ENCODE measurements at places on chromosomes 4 and X.

GRCh38 chr4:335515-335914 lies 2.1 kb upstream of the ZNF141 start:
- no peak for DNase-seq

DNA sequence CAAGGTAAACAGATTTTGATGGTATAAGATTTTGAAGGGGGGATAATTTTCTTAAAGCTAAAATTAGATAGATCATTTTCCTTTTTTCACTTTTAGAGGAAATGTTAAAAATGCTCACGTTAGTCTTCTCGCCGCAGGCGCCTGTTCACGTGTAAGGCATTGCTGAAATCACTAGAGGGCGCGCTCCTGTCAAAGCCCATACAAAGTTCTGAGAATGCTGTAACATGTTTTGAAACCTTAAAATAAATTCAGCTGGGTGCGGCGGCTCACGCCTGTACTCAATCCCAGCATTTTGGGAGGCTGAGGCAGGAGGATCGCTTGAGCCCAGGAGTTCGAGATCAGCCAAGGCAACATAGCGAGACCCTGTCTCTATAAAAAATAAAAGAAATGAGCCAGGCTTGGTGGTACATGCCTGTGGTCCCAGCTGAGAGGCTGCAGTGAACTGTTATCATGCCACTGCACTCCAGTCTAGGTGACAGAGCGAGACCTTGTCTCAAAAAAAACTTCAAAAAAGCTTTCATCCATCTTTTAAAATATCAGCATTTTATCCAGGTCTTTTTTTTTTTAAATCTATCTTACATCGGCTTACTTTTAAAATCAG lies 138.0 kb downstream of the RBMX2 start:
- peak; percentile 17 for DNase-seq

DNA sequence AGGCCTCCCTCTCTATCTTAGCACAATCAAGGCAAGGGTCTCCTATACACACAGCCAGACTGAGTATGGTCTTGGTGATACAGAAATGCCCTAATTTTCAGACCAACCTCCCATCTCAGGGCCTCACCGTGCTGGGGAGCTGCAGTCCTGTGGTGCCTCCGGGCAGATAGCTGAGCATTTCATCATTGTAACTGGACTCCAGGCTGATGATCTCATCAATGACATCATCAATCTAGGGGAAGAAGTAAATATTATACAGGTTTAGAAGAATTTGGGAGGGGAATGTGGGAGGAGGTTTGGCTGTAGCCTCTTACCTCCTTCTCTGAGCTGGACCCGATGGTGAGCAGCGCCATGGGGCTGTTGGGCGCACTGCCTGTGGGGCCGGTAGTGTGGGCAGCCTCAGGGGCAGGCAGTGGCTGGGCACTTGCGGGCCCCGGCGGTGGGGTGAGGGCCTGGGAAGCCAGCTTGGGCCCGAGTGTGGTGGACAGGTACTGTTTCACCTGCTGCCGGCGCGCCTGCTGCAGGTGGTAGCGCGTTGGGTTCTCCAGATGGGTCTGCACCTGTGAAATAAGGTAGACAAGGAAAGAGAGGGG lies 5.2 kb downstream of the TFE3 start:
- DNase-seq = no peak

DNA sequence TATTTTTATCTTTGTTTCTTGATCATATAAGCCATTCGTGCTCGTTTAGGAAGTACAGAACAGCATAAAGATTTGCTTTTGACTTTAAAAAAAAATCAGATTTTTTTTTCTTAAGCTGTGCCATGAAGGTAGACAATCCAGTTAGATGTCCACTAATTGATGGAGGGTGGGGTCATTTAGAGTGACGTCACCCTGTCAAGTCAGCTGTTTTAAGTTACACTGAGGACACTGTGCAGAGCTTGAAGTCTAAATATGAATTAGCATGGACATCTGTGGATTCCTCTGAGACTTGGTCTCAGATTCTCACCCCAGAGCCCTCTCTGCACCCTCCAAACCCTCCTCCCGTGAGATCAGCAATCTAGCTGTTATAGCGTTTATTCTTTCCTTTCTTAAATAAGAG lies 63.9 kb downstream of the ENPP6 start:
- no peak for DNase-seq

- no peak for DNase-seq
These were observed 192.7 kb downstream of the RCHY1 start for GRCh38 chr4:75321484-75321883.

DNA sequence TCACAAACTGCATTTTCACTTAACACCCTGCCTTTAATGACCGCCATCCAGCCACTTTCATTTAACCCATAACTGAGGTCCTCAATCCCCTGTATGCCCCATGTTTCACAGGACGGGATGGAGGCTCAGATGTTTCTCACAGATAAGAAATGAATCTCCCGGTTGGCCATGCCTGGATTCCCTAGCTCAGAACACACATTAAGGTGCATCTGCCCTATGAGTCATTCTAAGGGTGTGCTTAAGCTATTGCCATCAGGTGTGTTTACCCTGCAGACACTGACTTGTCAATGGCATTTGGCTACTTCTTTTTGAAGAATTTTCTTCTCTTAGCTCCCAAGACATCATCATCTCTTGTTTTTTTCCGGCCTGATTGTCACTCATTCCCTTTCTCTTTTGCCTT lies 222.6 kb upstream of the SMIM31 start:
- DNase-seq = no peak

- no peak for DNase-seq
These were observed 32.4 kb downstream of the PPM1K start for GRCh38 chr4:88251924-88252323.

DNA sequence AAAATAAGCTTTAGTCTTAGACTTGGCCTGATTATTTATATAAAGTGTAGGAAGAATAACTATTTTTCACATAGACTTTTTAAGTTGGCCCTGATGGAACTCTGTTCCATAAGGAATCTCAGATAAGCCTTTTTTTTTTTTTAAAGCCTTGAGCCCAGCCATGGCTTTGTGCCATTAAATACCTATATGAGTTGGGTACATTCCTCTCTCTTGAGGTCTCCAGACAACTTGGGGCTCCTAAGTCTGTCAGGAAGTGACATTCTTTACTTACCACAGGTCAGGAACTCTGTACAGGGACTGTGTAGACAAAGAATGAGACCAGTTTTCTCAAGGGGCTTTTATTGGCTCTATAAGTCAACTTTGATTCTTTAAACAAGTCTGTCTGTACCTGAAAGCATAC lies 27.1 kb upstream of the IGFBP7 start:
- no peak for DNase-seq

GRCh38 chr4:162582180-162582579 lies 418.4 kb upstream of the FSTL5 start:
- no peak for DNase-seq

DNA sequence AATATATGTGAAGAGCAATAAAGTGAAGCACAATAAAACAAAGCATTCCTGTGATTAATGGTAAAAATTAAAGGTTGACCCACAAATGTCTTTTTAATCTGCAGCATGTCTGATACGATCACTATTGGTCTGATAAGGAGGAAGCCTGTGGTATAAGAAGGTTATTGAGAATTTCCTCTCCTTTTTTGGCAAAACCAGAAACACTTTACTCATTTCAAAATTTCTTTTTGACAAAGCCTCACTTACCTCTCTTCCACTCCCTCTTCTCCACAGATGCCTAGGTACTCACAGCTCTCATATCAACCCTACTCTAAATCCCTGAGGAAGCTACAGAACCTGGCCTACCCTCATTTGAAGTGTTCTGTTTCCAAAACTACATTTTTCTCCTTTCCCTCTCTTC lies 56.1 kb downstream of the TSPAN5 start:
- DNase-seq = no peak

DNA sequence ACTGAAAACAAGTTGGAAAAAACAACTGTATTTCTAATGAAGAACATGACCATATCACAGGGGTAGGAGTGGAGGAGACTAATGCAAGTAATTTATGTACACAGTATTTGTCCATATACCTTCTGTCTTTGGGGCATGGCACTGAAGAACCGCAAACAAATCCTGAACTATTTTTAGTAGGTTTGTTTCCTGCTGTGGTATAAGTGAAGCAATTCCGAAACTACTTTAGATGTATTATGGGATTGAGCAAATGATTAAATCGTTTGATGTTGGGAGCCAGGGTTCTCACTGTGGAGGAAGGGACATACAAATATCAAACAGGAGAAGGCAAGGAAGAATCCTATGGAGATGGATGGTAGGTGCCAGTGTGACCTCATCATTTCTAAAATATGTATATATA lies 18.9 kb upstream of the SH3KBP1 start:
- no peak for DNase-seq

- DNase-seq = no peak
These were observed 282.9 kb downstream of the ZNF674 start for GRCh38 chrX:46262304-46262703.

DNA sequence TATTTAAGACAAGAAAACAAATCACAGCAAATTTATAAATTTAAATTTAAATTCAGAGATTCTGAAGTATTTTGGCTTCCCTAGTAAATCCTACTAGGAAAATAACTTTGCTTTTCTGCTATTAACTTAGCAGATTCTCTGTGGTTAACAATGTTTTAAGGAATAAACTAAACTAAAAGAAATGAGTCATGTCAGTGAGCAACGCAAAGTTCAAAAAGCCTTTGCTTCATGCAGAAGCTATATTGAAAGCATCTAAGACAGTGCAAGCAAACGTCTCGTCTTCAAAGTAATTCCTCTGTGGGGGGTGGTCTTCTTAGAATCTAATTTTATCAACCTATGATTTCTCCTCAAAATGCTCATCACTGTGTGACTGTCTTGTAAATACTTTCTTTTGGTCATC lies 30.1 kb downstream of the GABRB1 start:
- DNase-seq = no peak

GRCh38 chr4:75385106-75385505 lies 129.1 kb downstream of the RCHY1 start:
- DNase-seq = no peak

DNA sequence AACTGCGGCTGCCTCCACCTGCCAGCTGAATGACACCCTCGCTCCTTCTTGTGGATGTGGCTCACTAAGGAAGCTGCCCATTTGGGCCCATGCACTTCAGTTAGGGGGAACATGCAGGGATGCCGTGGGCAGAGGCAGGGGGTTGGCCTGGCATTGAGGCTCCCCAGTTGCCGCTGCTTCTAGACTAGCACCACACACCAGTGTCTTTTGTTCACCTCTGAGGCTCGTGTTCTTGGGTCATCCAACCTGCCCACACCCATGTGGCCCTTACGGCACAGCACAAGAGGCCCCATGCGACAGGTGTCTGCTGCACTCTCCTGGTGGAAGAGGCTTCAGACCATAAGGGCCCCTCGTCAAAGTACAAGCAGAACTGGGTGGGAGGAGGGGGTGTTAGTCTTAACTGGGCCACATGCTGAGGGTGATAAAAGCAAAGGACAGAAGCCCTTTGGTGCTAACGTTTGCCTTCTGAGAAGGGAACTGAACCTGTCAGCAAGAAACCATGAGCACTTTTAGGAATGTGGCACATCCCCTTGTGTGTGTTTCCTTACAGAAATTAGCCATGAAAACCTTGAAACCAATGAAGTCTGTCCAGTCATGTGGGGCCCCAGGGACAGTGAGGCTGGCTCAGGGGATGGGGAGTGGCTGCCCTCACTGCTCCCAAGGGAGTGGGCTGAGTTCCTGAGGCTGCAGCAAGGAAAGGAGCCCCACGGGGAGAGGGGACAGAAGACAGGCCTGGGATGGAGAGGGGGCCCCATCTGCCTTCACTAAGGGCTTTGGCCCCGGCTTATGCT lies 39.2 kb downstream of the MAP7D3 start:
- DNase-seq = no peak

- peak; percentile 20 for DNase-seq
These were observed 32.9 kb downstream of the HTT-AS start for GRCh38 chr4:3041192-3042142.

- no peak for DNase-seq
These were observed 89.3 kb upstream of the KLF3 start for GRCh38 chr4:38574559-38575333.

DNA sequence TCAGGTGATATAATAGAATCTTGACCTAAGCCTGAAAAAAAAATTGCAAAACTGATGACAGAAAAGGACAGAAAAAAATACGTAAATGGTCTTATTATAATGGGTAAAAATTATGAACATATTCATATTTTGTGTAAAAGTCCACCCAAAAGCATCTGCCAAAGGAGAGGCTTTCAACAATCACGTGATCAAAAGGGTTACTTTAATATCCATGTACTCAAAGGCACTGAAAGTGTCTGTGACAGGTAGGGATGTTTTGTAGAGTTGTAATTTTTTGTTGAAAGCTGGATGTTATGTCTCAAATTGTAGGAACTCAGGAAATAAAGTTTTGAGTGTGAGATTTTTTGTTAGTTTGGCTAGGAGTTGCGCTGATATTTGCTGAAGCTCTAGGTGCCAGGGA lies 144.8 kb upstream of the GALNTL6 start:
- DNase-seq = no peak

DNA sequence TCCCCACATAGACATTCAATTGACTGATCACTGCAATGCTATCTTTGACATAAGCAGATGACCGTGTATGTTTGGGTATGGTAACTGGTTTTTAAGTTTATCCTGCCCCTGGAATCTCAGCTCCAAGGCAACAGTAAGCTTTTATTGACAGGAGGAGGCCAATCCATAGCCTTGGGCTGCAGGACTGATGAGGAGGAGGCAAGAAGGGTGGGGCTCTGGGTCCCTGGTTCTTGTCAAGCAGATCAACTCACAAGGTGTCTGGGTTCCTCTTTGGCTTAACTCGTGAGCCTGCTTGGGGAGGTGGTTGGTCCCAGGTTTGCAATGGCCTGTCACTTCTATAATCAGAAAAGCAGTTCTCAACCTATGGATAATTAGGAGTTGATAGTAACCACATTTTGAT lies 113.2 kb upstream of the STX18 start:
- DNase-seq = no peak

- DNase-seq = no peak
These were observed 23.0 kb upstream of the BCORL1 start for GRCh38 chrX:129959493-129959832.

DNA sequence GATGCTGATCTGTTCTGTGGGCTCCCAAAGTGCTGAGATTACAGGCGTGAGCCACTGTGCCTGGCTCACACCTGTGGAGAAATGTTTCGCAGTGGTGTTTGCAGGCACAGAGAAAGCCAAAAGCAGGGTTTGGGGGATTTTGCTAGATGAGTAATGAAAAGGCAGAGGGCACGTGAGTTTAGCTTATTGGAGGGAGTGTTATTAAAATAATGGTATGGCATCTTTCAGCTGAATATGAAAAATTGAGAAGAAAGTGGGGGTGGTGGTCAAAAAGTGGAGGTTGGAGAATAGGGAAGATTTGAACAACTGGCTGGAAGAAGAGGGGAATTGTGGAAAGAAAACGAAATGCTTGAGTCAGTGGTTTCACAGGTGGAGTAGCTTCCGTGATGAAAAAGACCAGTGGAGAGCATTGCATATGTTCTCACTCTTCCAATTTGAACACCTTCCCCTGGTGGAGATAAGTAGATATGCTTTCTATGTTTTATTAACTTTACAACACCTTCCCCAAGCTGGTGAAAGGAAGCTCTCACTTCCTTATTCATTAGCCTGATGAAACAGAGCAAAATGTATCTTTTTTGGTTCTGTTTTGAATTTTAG lies 1.1 kb upstream of the CHST7 start:
- DNase-seq = peak; percentile 7

GRCh38 chr4:119898211-119898610 lies 168.4 kb downstream of the MAD2L1 start:
- no peak for DNase-seq
